ENCODE measurements at places on chromosomes 3 and 15.

GRCh38 chr15:33211176-33211808, 16.8 kb upstream of the FMN1 start:
- no peak for DNase-seq

GRCh38 chr3:143099690-143100089, 19.9 kb upstream of the CHST2 start:
- DNase-seq: no peak

DNA sequence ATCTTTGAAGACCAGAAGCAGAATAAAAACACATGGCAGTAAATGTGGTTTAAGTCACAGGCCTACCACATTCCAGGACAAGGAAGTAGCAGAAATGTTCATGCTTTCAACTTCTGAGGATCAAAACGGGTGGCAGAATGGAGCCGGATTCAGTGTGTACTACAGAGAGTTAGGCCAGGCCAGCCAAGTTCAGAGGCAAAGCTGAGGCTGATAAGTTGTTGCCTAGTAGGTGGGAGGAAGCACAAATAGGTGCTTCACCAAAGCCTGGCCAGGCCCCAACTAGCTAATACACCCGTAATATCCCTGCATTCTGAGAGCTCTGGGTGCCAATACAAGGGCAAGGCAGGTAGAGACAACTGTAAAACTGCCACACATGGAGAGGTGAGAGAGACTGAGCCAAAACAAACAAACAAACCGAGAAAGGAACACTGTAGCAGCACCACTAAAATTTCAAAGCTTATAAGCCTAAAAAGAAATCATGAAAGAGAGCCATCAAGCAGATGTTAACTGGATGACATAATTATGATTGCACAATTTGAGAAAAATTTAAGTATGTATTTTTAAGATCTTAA, 156.4 kb upstream of the CBLB start:
- peak; percentile 79 for DNase-seq

- no peak for DNase-seq
Measured at GRCh38 chr3:52521881-52522650, 11.6 kb downstream of the NT5DC2 start.

- DNase-seq: peak; percentile 78
Measured at GRCh38 chr3:36700537-36701248, 63.7 kb downstream of the DCLK3 start.

DNA sequence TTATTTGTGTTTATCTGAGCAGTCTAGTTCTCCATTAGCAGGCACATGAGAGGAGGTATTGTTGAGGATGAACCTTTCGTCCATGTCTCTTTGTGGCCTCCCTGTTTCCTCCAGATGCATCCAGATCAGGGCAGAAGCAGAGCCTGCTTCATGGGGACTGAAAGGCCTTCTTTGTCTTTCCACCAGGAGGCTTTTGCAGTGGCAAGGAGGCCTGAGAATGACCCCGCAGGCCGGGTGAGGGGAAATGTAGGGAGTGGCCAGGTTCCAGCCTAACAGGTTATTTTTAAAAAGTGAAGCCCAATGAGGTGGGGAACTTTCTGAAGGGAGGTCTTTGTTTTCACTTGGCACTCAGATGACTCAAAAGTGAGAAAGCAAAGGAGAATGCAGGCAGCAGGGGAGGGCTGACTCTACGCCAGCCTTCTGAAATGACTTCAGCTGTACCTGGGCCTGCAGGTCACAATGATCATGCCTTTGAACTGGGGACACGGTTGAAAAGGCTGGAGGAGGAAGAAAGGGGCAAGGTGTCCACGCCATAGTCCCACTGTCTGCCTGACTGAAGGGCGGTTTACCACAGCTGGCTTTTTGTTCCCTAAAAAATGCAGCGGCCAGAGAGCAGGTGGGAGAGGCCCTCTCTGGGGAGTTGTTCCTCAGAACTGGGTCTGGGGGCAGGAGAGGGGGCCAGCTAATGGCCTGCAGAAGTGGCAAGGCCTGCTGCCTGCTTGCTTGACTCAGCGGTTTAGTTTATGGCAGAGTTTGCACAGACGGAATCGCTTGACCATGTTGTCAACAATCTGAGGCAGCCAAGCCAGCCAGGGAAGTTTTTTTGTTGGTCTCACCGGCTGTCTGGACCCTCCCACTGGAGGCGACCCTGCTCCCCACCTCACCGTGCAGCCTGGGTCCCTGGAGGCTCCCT, 28.7 kb downstream of the CMTM7 start:
- peak; percentile 87 for DNase-seq

DNA sequence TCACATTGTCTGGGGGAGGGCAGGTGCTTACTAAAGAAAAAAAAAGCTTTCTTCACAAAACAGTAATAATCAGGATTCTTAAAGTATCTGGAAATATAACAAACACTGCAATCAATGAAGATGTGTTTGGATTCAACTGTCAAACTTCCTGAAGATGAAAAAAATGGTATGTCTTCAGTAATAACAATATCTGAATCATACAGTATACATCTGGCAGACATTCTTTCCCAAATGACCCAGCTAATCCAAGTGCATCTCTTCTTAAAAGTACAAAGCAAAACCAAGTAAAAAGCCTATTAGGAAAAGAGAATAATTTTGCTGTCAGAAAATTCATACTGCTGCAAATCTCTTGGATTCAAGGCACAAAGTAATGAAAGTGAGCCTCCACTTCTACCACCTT, 145.0 kb upstream of the MCTP2 start:
- peak; percentile 18 for DNase-seq

DNA sequence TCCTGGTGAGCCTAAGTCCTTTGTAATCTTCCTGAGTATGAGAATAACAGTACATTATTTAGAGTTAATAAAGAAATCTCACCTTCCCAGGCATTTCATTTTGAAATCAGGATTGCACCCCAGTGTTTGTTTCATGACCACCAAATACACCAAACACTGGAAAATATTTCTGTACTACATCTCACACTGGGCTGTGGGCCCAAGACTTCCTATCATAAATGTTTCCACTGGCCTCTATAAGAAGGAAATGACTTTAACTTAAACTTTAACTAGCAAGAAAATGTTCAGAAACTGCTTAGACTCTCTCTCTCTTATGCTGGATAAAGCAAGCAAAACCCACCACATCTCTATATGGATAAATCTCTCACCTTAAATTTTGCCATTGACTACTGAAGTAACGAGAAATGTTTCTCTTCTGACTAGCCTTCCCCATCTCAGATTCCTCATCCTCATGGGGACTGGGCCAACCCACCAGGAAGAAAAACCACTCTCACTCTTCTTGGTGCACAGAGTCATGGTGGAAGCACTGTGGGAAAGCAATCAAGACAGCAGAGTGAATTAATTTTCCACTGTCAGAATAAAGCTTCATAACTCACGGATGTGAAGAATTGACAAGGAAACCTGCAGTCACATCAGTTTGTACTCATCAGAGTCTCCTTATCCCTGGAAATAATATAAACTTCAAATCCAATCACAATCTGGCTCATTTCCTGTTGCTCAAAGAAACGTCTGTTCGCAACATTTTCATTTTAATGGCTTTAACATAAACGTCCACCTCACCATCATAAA, 859.6 kb downstream of the EPHA3 start:
- no peak for DNase-seq

DNA sequence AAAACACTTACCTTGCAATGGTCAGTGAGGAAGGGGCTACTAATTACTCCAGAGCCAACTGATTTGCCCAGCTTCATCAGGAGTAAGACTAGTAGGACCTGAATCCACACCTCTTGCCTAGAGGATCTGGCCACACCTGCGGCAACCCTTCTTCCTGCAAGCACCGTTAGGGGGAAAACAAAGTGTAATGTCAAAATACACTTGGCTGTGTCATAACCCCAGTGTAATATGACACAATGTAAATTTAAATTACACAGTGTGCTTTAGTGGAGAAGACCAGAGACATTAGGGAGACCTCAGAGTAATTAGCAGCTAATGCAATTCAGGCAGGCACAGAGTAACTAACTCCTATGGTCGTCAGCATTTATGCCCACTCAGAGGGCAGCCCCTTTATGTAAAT, 308.5 kb upstream of the ARRDC4 start:
- DNase-seq: peak; percentile 4

GRCh38 chr15:31374489-31374888, 47.9 kb downstream of the KLF13 start:
- DNase-seq: no peak

DNA sequence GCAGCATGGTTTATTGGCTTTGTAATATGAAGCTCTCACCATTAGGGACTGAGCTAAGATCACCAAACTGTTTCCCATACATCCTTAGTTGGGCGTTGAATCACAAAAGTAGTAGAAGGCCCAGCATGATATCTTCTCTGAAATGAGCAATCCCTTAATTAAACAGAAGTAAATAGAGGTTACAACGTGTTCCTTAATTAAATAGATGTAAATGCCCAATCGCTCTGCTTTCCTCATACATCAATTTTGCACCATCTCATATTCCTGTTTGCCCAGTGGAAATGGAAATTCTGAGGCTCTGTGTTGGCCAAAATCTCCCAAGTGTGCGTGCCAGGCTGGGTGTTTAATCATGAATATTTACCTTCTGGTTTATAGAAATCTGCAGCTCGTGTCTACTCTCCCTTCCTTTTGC, 107.4 kb upstream of the FOXB1 start:
- DNase-seq: no peak

GRCh38 chr3:47540281-47540680, 26.8 kb upstream of the ELP6 start:
- peak; percentile 26 for DNase-seq

DNA sequence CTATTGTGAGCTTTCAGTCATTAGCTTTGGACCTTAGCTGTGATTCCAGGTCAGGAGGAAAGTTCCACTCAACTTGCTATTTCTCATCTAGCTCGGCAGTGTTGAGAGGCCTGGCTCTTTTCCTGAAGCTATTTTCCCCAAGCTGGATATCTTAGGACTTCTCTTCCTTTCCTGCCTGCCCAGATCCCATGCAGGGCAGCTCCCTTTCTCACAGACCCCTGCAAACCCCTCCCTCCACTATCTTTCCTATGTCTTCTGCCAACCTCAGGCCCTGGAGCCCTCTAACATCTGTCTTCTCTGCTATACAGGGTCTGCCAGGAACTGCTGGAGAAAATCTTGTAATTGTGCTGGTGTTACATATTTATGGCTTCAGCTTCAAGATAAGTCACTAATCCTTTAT, 49.6 kb downstream of the SH3GL3 start:
- DNase-seq: no peak

DNA sequence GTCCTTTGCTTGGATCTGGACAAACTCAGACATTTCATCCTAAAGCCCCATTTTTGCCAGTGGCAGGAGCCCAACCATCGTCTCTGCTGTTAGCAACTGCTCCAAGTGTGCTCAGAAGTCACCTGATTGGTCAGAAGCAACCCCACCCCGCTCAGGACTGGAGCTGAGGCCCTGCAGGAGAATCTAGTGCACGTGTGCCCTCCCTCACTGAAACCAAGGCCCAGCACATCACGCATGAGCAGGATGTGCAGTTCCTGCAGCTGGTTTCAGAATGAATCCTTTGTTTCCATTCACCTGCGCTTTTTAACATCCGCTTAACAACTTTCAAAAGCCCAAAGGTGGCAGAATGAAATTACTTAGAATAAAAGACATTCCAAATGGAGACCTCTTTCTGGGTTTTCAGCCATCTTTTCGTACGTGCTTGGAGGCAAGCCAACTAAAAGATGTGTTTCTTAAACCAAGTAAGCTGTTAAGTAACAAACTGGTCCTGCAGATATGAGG, 81.2 kb downstream of the SRGAP3 start:
- peak; percentile 82 for DNase-seq

DNA sequence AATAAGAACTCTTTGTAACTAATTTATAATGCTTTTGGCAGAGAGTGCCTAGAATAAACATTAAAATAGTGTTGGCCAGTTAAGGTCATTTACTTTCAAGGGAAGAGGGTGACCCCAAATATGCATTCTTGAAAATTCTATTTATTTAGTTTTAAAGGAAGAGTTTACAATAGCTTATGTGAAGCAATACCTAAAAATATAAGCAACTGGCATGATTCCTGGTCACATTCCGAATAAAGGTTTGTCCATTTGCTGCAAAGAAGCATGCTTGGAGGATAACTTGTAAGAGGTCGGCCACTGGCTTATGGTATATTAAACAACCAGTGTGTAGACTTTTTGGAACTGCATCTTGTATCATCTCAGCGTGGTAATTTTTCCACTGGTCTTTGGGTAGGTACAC, 10.2 kb downstream of the MITF start:
- no peak for DNase-seq

DNA sequence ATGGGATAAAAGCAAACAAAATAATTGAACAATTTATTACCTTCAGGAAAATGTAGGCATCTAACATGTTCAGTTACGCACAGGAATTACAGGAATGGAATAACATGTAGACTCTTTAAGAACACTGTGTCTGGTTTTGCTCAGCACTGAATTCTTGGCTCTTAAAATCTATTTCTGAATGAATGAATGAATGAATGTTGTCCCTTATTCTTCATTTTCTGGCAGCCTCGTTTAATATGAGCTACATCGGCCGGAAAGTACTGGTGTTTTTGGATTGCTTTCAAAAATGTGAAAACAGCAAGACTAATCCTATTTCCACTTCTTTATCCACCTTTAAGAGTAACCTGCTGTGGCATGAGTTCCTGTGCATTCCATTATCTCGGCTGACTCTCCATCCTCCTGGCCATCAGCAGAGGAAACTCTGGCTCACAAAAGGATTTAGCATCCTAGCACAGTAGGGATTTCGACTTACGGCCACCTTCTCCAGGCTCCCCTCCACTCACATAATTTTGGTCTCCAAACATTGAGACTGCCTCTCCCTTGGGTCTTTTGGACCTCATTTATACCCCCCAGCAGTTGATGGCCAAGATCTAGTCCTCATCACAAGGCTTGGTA, 145.3 kb downstream of the FOXP1 start:
- peak; percentile 30 for DNase-seq

DNA sequence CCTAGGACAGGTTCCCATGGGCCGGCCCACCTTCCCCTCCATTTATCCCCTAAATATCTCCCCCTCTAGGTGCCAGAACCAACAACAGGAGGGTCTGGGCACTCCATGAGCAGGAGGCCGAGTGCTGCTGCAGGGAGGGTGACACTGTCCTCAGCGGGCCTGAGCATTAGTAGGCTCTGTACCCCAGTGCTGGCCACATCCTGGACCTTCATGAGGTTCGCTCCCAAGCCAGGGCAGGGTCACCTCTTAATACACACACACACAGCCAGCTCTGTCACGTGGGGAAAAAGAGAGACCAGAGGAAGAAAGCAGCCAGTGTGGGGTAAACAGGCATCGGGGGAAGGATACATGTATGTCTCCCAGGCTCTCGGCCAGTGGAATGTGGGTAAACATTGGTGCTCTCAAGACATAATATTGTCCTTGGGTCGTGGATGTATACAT, 27.9 kb upstream of the SEMA3F start:
- no peak for DNase-seq

Measured in epithelial cell of esophagus (primary cell).